GM23248 (cell line): ENCODE measurements at places on chromosomes 5 and 9. TPM values are rescaled to one million over a fixed set of nuclear protein-coding genes. Genes with fewer than 3 reads are reported as not detected.

Gene PLCXD3
- total RNA-seq, result 0.13 and 0.22 TPM in 2 replicates

Gene CDO1
- 0.89 and 4.3 TPM in 2 replicates for total RNA-seq

GRCh38 chr5:89330140-89330539, 447.2 kb upstream of the MEF2C start:
- DNase-seq, result no peak

DNA sequence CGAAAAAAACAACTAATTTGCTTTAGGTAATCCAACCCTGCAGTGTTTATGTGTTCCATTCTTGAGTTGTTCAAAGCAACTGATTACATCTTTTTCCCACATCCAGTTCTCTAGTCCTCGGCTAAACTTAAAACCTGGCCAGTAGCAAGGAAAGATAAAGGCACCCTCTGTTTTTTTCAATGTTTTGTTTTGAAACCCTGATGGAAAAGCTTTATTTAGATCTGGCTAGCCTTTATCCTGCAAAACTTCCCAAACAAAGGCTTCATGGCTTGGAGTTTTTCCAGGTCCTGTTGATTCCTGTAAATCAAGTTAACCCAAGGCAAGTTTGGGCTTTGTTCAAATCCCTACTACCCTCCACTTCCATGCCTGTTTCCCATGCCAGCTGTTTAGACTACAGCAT, 105.1 kb downstream of the CEMIP2 start:
- no peak for DNase-seq

GRCh38 chr9:81382281-81382680, 307.1 kb downstream of the TLE1 start:
- no peak for DNase-seq

DNA sequence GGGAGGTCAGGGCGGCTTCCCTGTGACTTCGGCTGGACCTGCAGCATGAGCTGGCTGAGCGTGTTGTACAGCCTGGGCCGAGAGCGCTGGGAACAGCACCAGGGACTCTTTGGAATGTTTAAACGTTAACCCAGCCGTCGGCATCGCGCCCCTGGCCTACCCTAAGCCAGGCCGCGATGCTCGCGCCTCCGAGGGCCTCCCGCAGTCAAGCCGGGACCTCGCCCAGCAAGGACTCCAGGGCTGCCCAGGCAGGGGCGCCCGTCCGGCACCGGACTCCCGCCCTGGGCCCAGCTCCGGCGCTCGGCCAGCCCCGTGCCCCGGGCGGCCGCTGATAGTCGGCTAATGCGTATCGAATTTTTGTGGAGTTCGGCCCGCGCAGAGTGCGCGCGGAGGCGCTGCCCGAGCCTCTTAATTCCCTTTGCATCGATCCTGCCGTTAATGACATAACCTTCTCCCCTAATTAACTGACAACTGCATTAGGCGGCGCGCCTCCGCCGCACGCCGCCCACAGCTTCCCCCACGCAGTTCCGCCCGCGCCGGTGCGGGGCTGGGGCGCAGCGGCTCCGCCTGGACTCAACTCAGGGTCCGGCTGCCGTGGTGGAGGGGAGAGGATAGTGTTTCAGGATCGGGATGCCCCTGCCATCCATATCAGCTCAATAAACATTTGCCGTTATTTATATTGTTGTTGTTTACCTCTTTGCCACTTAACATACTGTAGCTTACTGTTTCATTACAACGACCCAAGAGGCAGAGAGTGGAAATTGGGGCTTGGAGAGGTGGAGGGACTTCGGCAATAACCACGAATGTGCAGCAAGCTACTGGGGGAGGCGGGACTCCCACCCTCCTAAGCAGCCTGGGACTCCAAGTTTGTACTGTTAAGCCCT, 28.8 kb upstream of the CDC23 start:
- peak; percentile 57 for DNase-seq

DNA sequence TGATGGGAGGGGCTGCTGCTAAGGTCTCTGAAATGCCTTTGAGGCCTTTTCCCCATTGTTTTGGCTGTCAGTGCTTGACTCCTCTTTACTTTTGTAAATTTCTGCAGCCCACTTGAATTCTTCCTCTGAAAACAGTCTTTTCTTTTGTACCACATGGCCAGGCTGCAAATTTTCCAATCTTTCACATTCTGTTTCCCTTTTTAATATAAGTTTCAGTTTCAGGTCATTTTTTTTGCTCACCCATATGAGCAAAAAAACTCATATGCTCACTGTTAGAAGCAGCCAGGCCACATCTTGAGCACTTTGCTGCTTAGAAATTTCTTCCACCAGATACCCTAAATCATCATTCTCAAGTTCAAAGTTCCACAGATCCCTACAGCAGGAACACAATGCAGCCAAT, 234.6 kb upstream of the ADRA1B start:
- no peak for DNase-seq

GRCh38 chr9:128555180-128555721, 2.9 kb downstream of the SPTAN1 start:
- peak; percentile 71 for DNase-seq

- no peak for DNase-seq
Measured at GRCh38 chr5:179272326-179273072, 72.8 kb downstream of the ADAMTS2 start.
